ENCODE measurements at places on chromosomes 4 and X.
A peak's percentile ranks its signal among the peaks of the same experiment; 100 is the strongest.

- no peak for DNase-seq
Observed at GRCh38 chr4:140993370-140993769, 139.9 kb downstream of the RNF150 start.

- DNase-seq = no peak
Observed at GRCh38 chr4:35548921-35549320, 695.4 kb downstream of the ARAP2 start.

- DNase-seq = no peak
Observed at GRCh38 chr4:151857368-151857767, 96.6 kb upstream of the GATB start.

DNA sequence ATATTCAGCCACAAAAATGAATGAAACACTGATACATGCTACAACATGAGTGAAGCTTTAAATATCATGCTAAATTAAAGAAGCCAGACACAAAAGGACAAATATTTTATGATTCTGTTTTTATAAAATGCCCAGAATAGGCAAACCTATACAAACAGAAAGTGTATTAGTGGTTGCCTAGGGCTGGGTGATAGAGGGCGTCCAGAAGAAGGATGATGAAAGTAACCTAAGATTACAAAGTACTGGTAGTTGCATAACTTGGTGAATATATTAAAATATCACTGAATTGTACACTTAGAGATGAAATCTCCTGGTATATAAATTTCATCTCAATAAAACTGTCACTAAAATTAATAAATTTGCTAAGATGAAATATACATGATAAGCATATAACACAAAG, 67.5 kb downstream of the FBXW7 start:
- DNase-seq = no peak

GRCh38 chrX:72312311-72312940, 6.7 kb upstream of the CITED1 start:
- DNase-seq = no peak

- no peak for DNase-seq
Observed at GRCh38 chrX:9440116-9440844, 24.6 kb upstream of the TBL1X start.

- DNase-seq = no peak
Observed at GRCh38 chr4:23931489-23931830, 41.6 kb upstream of the PPARGC1A start.

DNA sequence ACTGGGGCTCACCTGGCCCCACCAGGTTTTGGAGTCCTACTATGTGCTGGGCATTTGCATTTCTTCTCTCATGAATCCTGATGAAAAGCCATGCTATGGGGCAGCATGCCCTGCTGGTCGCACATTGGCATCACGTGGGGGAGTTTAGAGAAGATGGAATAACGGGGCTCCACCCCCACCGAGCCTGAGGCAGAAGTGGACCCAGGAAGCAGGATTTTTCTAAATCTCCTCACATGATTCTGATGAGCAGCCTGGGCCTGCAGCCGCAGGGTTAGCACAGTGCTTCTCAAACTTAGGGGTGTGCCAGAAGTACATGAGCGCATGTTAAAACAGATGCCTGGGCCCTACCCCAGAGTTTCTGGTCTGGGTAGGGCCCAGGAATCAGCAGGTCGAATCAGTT, 4.6 kb upstream of the SORCS2 start:
- no peak for DNase-seq

DNA sequence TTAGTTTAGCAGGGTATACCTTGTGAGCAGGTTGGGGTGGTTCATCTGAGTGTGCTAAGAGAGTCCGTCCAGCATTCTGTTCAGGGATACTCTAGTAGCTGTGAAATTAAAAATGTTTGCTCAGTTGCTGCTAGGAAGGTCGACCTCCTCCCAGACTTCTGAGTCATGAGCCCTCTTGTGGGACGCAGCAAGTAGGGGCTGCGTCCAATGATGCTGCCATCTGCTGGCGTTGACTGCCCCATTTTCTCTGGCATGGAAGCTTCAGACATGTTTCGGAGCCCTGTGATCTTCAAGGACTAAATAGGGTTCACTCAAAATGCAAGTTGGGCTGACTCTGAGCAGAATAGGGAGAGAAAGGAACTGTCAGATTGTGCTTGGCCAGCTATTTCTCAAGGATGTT, 201.0 kb upstream of the ARSJ start:
- peak; percentile 32 for DNase-seq

- no peak for DNase-seq
Observed at GRCh38 chrX:14913241-14913640, 40.0 kb downstream of the MOSPD2 start.

- DNase-seq = no peak
Observed at GRCh38 chr4:75733369-75733768, 9.0 kb downstream of the USO1 start.

- no peak for DNase-seq
Observed at GRCh38 chr4:61921920-61922319, 721.8 kb downstream of the ADGRL3 start.

DNA sequence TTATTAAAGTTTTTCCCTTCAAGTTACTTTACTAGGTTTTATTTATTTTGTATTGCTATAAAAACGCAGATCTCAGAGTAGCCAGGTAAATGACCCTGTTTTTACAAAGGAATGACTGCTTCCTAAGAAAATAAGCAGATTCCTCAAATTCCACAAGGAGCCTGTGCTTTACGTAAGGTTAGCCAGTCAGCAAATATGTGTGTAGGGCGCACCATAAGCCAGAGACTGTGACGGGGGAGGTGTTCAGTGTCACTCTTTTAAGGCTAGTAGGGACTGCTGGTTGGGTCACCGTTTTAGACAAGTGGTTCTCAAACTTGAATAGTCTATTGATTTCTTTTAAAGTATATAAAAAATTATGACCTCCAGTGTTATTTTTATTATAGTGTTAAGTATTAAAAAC, 119.9 kb downstream of the ANK2 start:
- no peak for DNase-seq

- DNase-seq = peak; percentile 8
Observed at GRCh38 chr4:118351851-118352827, 664 bp downstream of the PRSS12 start.

DNA sequence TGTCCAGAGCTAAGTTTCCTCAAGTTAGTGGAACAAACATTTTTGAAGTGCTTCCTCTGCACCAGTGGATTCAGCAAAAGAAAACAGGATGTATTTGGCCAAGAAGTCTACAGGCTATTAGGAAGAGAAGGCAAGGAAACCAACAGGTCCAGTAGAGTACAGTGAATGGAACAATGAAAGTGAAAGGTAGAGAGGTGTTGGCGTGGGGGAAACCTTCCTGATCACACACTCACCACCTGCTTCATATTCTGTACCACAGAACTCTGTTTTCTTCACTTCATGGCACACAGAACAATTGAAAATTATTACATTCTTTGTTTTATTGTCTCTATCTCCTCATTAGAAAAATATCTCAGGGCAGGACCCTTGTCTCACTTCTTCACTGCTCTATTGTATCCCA, 417.4 kb upstream of the FMR1 start:
- DNase-seq = no peak

- peak; percentile 1 for DNase-seq
Observed at GRCh38 chrX:135185795-135186443, 14.7 kb upstream of the CT55 start.

GRCh38 chr4:19857380-19857779, 394.3 kb upstream of the SLIT2 start:
- no peak for DNase-seq

GRCh38 chrX:31058284-31058683, 13.6 kb downstream of the FTHL17 start:
- DNase-seq = no peak

DNA sequence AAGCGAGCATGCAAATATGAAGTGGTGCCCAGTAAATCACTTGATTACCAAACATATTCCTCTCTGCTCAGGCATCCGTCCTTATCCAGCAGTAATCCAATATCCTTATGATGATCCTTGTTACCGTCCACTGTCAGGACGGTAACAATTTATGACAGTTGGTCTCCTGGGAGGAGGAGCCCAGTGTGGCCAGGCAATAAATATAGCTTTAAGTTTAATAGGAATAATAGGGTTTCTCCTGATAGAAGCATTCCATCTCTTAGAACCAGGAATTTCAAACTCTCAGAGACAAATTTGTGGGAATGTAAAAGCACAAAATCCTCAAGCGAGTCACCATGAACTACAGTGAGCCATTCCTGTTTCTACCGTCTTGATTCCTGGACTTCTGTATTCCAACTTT, 171.2 kb upstream of the IL15 start:
- no peak for DNase-seq

- no peak for DNase-seq
Observed at GRCh38 chr4:87679449-87680169, 29.5 kb downstream of the DMP1 start.

DNA sequence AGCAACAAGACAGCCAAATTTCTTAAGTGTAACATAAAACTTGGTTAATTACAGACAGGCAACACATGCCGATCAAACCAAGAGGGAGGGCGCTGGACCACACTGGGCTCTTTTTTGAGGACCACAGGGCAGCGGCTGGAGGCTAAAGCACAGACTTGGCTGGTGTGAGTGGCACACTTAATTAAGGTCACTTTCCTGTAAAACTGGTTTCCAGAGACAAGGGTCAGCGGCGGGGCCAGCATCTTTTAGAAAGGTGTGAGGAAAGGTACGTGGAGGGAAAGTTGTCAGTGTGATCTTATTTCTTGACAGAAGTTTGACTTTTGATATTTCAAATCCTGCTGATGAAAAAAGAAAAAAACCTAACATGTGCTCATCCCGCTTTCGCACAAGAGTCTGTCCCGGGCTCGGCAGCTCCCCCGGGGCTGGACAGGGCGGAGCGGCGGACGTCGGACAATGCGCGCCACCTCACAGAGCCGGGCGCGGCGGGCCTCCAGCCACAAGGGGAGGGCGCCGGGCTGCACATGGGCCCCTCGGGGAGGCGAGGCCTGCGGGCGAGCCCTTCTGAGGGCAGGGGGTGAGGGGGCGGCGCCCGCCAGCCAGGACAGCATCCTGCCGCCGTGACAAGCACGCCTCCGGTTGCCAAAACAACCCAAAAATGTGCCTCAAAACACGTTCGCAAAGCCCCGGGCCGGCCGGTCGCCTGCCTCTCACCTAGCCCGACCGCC, 660 bp upstream of the HSPA4L start:
- DNase-seq = peak; percentile 62

DNA sequence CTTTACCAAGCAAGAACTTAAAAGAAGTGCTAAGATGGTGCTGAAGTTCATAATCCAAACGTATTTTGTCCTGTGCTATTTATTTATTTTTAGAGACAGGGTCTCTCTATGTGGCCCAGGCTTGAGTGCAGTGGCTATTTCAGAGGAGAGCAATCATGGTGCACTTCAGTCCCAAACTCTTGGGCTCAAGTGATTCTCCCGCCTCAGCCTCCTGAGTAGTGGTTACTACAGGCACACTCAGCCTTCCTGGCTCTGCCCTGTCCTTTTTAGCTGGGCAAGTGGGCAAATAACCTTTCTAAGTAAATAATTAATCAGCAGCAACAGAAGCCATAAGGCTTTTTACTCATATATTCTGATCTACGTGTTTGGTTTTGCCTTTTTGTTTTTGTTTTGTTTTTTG, 2.6 kb downstream of the NSD2 start:
- DNase-seq = no peak

GRCh38 chr4:173698557-173699262, 168.7 kb upstream of the HAND2 start:
- no peak for DNase-seq

GRCh38 chrX:107683124-107683895, 55.0 kb downstream of the PRPS1 start:
- no peak for DNase-seq

GRCh38 chr4:142100941-142101340, 464.6 kb downstream of the IL15 start:
- no peak for DNase-seq

DNA sequence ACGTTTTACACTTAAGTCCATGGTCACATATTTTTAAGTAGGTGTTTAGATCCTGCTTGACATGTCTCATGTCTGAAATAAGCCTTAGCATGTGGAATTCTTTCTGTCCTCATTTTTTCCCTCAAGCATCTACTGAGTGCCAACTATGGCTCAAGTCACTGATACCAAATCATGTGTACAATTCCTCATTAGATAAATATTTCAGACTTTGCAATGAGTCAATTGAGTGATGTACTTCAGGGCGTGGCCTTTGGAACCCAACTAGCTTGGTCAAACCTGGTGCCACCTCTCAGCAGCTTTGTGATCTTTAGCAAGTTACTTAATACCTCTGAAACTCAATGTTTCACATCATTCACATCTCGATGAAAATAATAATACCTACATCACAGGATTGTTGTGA, 12.6 kb upstream of the JADE1 start:
- no peak for DNase-seq

- peak; percentile 26 for DNase-seq
Observed at GRCh38 chr4:5928274-5928673, 35.4 kb upstream of the CRMP1 start.

DNA sequence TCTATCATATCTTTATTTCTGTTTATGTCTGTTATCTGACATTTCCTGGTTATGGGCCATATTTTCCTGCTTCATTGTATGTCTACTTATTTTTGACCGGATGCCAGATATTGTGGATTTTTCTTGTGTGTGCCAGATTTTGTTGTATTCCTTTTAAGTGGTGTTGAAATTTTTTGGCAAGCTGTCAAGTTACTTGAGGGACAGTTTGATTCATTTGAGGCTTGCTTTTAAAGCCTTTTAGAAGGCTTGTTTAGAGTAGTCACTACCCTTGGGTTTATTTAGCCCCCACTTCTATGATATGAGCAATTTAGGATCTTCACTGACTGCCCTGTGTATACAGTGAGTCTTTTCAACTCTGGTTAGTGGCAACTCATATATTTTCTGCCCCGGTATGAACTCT, 29.2 kb upstream of the NPY2R start:
- no peak for DNase-seq

GRCh38 chr4:83890231-83890630, 354.3 kb downstream of the GPAT3 start:
- DNase-seq = no peak

- no peak for DNase-seq
Observed at GRCh38 chrX:27998666-27999065, 17.4 kb upstream of the DCAF8L1 start.

DNA sequence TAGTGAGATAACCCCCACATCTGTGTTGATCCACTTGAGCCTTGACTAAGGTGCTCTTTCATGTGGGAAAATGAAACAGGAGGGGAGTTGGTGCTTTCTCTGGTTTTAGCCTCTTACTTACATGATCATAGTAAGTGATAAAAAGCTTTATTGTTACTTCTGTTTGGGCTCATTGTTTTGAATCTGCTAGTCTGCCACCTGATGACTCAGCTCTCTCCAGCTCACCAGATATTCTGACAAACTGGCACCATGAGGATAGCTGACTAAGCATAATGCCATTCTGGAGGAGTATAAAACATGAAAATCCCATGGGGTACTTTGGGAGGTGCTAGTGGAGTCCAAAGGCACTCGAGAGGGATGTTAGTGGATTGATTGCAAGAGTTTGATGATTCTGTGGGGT, 824.0 kb downstream of the RAPGEF2 start:
- DNase-seq = no peak

DNA sequence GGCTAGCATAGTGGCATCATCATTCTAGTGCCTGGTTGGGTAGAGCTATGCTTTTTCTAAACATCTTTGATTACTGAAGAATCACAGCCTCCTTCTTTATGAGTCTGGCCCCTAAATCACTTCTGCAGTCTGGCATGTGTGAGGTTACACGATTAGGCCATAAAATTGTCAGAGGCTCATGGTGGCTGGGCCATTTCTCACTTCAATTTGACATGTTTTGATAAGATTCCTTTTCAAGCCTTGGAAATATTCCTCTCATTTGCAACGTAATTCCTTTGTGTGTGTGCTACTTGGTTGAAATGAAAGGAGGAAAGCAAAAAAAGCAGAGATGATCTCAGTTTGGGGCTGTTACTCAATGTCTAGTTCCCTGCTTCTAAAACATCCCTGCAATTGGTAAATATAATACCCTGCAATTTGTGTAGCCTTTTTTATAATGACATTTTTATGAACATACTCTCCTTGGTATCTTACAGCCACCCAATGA, 6.2 kb downstream of the CCKAR start:
- no peak for DNase-seq

GRCh38 chrX:131827935-131828334, 195.2 kb upstream of the STK26 start:
- peak; percentile 27 for DNase-seq
